Neural crest cell (in vitro differentiated cells): ENCODE measurements at places on chromosomes 12 and 14. TPM values are rescaled to one million over a fixed set of nuclear protein-coding genes. Genes with fewer than 3 reads are reported as not detected.
A peak's percentile ranks its signal among the peaks of the same experiment; 100 is the strongest.

DNA sequence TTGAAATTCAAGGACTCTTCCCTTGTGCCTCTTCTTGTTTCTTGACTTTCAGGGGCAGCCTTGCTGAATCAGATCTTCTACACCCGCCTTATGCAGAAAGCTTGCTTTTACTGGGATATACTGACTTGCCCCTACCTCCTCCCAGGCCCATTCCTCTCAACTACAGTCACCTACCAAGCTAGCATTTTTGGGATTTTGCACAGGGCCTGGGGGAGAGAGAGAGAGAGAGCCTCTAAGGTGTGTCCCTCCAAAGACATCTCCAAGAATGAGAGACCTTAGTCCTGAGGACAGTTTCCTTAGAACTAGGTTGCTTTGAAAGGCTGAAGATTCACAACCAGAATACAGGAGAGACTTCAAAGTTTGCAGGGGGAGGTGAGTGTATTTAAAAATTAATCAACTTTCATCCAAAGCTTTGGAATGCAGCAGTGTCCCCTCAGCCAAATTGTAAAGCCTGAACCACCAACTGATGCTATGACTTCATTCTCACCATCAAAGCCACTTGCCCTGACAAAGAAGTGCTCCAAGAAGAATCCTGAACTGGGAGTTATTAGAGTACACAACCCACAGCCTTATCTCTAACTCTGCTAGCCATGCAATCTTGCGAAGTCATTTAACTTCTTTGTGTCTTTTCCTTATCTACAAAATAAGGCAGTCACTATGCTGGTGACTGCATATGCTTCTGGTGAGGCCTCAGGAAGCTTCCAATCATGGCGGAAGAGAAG, 96.1 kb upstream of the EGLN3 start:
- no peak for DNase-seq
- H3K4me1 ChIP-seq = peaks cover 12% of the 10 kb centered on the region
- H3K27ac ChIP-seq = no peak overlapping the region
- H3K27me3 ChIP-seq = no peaks in the 10 kb centered on the region
- no peak overlapping the region for H3K4me3 ChIP-seq

Gene SRRM4
- 9.1 and 10.8 TPM in 2 replicates for total RNA-seq

GRCh38 chr14:92409043-92409442, 86.1 kb downstream of the SLC24A4 start:
- H3K27me3 ChIP-seq = peaks cover 5% of the 10 kb centered on the region
- H3K36me3 ChIP-seq = no peaks in the 10 kb centered on the region
- no peak for DNase-seq

- H3K4me1 ChIP-seq = no peaks in the 10 kb centered on the region
- no peak for DNase-seq
- no peak overlapping the region for H3K27ac ChIP-seq
- H3K36me3 ChIP-seq = no peaks in the 10 kb centered on the region
- no peak overlapping the region for H3K4me3 ChIP-seq
These were observed 85.6 kb downstream of the GLT1D1 start for GRCh38 chr12:128938886-128939285.

Gene LRTM2
- 0.19 TPM in 1 of 2 replicates, not detected in the other for total RNA-seq

Gene ADAM20
- total RNA-seq = 0.23 and 0.37 TPM in 2 replicates

- peak; percentile 20 for DNase-seq
- H3K27me3 ChIP-seq = no peaks in the 10 kb centered on the region
- peak overlapping the region; percentile 64 for H3K27ac ChIP-seq
- peaks cover 30% of the 10 kb centered on the region for H3K4me1 ChIP-seq
- H3K36me3 ChIP-seq = no peaks in the 10 kb centered on the region
- H3K4me3 ChIP-seq = peak overlapping the region; percentile 7
These were observed 126.1 kb upstream of the ARHGAP5 start for GRCh38 chr14:31950764-31951637.

Gene CLIP1
- total RNA-seq = 55.8 and 56.9 TPM in 2 replicates

Gene SPTB
- total RNA-seq = 0.16 and 0.18 TPM in 2 replicates

GRCh38 chr14:64279704-64280668, 14.2 kb downstream of the ESR2 start:
- peak overlapping the region; percentile 65 for H3K27ac ChIP-seq
- DNase-seq = no peak
- no peak overlapping the region for H3K4me3 ChIP-seq

DNA sequence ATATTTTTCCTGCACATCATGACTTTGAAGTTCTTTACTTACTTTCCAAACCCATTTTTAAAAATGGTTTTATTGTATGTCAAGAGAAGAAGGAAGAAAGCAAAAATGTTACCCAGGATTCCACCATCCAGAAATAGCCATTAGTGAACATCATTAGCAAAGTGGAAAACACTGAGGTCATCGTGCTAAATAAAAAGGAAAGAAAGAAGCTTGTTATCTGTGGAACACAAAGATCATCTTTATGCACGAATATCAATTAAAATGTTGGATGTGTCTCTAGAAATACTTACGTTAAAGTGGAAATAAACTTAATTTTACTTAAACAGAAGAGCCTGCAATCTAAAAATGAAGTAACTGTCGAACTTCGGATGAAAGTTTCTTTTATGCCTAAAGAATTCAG, 27.3 kb downstream of the SFSWAP start:
- H3K27me3 ChIP-seq = no peaks in the 10 kb centered on the region
- H3K36me3 ChIP-seq = peaks cover 34% of the 10 kb centered on the region
- H3K4me1 ChIP-seq = peaks cover 21% of the 10 kb centered on the region

Gene PUS7L
- total RNA-seq = 7.8 and 10.6 TPM in 2 replicates

Gene GUCY2C
- not detected in 2 replicates for total RNA-seq

DNA sequence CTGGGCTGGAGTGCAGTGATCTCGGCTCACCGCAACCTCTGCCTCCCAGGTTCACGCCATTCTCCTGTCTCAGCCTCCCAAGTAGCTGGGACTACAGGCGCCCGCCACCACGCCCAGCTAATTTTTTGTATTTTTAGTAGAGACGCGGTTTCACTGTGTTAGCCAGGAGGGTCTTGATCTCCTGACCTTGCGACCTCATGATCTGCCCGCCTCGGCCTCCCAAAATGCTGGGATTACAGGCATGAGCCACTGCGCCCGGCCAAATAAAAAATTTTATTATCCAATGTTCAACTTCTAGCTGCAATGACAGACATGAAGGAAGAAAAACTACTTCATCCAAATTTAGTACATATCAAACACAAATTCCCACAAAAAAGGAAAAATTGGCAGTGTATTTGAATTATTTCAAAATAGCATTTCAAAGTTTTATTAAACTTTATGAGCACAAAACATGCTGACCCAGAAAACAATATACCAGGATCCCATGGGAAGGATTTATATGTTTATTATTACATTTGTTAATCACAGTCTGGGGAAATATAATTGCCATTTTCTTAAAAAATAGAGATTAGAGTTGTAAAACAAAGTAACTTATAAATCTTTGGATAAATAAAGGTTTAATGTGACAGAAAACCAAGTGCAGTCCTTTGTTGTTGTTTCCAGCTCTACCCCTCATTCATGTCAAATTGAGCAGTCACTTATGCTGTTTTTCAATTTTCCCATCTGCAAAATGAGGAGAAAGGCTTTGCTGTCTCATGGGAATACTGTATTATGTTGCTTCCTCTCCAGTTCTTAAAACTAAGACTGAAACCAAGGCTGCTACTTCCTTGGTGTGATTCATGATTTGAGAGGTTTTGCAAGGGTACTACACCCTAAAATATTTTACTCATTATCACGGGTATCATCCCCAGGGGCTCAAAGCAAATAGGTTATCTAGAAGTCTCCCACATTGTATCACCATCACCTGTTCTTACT, 155.2 kb upstream of the AVPR1A start:
- no peaks in the 10 kb centered on the region for H3K36me3 ChIP-seq
- H3K4me1 ChIP-seq = peaks cover 4% of the 10 kb centered on the region
- no peaks in the 10 kb centered on the region for H3K27me3 ChIP-seq
- no peak overlapping the region for H3K4me3 ChIP-seq
- H3K27ac ChIP-seq = no peak overlapping the region
- no peak for DNase-seq

DNA sequence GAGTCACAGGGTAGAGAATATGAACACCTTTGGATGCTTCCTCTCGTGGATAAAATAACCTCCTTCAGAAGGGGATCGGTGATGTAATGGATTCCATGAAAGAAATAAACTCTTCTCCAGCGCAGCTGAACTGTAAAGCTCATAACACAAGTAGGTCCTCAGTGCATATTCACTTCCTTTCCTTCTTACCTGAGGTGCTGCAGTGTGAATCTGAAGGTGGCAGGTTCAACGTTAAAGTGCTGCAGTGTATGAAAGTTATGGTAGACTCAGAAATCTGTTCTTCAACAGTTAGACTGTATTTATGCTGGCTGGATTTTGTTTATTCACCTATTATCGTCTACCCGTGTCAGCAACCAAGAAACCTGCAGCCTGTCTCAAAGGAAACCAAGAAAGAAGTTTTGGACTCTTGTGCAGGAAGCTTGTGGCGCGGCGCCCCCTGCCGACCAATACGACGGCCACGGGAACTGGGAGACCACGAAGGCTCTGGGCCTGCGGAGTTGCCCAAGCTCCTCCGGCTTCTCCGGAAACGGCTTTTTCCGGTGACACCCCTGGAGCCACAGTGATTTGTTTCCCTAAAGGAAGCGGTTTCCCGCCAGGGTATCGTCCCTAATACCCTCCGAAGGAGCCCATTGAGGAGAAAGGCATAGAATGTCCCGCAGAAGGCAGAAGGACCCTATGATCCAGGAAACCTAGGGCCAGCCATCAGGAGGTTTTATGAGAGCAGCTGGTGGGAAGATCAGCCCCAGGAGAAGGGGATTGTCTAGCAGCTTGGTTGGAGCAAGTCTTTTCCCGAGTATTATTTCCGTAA, 17.6 kb upstream of the RNASE3 start:
- peaks cover 11% of the 10 kb centered on the region for H3K4me1 ChIP-seq
- peak; percentile 84 for DNase-seq
- H3K36me3 ChIP-seq = no peaks in the 10 kb centered on the region
- peaks cover 64% of the 10 kb centered on the region for H3K27me3 ChIP-seq
- no peak overlapping the region for H3K27ac ChIP-seq

Gene DIO3
- 0.36 and 0.51 TPM in 2 replicates for total RNA-seq

GRCh38 chr14:79293482-79294177, 917.7 kb downstream of the DIO2 start:
- peaks cover 11% of the 10 kb centered on the region for H3K4me1 ChIP-seq
- no peaks in the 10 kb centered on the region for H3K27me3 ChIP-seq
- DNase-seq = no peak
- no peaks in the 10 kb centered on the region for H3K36me3 ChIP-seq
- no peak overlapping the region for H3K27ac ChIP-seq

GRCh38 chr12:131896811-131897270, 2.4 kb downstream of the ULK1 start:
- DNase-seq = no peak
- H3K4me3 ChIP-seq = peak overlapping the region; percentile 82

- H3K27me3 ChIP-seq = no peaks in the 10 kb centered on the region
- no peak overlapping the region for H3K27ac ChIP-seq
- peaks cover 6% of the 10 kb centered on the region for H3K4me1 ChIP-seq
- H3K4me3 ChIP-seq = no peak overlapping the region
- DNase-seq = no peak
- no peaks in the 10 kb centered on the region for H3K36me3 ChIP-seq
These were observed 378.1 kb upstream of the TMPO start for GRCh38 chr12:98137278-98137677.

DNA sequence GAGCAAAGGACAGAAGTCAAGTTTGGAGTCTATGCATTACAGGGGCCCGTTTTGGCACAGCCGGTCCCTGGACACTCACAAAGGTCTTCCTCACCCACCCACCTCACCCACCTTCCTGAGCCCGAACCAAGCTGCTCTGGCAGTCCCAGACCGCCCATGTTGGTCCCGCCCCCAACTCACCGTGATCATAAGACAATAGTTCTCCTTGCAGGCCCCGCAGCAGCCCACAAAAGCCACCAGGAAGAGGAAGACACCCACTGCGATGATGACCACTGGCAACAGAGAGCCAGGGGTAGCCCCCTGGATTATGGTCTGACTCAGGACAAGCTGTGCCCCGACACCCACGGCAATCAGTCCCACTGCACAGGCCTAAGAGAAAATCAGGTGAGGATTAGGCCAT, 1.8 kb downstream of the CD63 start:
- H3K36me3 ChIP-seq = peaks cover 8% of the 10 kb centered on the region
- peaks cover 46% of the 10 kb centered on the region for H3K4me1 ChIP-seq
- no peak for DNase-seq
- no peaks in the 10 kb centered on the region for H3K27me3 ChIP-seq
- peak overlapping the region; percentile 94 for H3K4me3 ChIP-seq

Gene AEBP2
- total RNA-seq = 35.2 and 38.3 TPM in 2 replicates

- no peaks in the 10 kb centered on the region for H3K27me3 ChIP-seq
- no peaks in the 10 kb centered on the region for H3K4me1 ChIP-seq
- no peaks in the 10 kb centered on the region for H3K36me3 ChIP-seq
- no peak for DNase-seq
These were observed 24.3 kb upstream of the OR6J1 start for GRCh38 chr14:22668417-22668816.

GRCh38 chr14:102778338-102779083, 1.3 kb downstream of the TRAF3 start:
- peak overlapping the region; percentile 1 for H3K27ac ChIP-seq
- no peak for DNase-seq
- no peaks in the 10 kb centered on the region for H3K27me3 ChIP-seq
- peaks cover 33% of the 10 kb centered on the region for H3K4me1 ChIP-seq

- H3K4me1 ChIP-seq = no peaks in the 10 kb centered on the region
- no peaks in the 10 kb centered on the region for H3K27me3 ChIP-seq
- no peak for DNase-seq
- H3K27ac ChIP-seq = no peak overlapping the region
- no peak overlapping the region for H3K4me3 ChIP-seq
- H3K36me3 ChIP-seq = no peaks in the 10 kb centered on the region
These were observed 30.5 kb downstream of the PPP2R5C start for GRCh38 chr14:101791919-101792572.

DNA sequence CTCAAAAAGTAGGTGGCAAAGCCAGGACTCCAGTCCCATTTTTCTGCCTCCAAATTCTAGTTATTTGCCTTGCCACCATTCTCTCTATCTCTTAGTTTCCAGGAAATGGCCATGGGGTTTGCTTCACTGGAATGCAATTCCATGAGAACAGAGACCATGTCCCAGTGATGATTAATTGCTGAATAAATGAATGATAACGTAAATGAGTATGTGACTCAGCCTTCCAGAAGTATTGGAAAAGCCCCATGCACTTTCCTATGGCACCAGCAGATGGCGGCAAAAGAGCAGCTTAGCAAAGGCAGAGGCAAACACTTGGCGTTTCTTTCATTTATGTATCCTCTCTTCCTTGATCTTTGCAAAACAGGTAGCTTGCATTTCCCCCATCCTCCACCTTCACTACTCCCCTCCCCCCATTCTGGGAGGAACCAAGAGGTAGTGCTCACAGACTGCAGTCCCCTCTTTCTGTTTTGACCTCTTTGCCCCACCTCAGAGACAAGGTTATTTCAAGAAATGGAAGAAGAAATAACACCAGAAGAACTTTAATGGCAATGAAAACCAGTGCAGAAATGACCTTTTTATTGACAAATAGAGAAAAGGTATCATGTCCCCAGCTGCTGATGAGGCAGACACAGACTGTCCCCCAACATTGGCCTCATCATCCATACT, 21.3 kb downstream of the TBX3 start:
- no peaks in the 10 kb centered on the region for H3K36me3 ChIP-seq
- H3K27me3 ChIP-seq = peaks cover 94% of the 10 kb centered on the region
- peak; percentile 75 for DNase-seq

DNA sequence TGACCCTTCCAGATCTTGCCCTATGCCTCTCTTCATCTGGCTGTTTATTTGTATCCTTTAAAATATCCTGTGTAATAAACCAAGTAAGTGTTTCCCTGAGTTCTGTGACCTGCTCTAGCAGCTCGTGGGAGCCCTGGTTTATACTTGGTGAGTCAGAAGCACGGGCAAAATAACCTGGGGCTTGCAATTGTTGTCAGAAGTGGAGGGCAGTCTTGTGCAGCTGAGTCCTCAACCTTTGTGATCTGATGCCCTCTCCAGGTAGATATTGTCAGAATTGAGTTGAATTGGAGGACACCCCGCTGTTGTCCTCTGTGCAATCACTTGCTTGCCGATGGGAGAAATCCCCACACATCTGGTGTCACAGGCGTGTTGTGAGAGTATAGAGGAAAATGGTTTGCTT, 62.5 kb upstream of the PRICKLE1 start:
- no peaks in the 10 kb centered on the region for H3K27me3 ChIP-seq
- no peaks in the 10 kb centered on the region for H3K36me3 ChIP-seq
- H3K4me3 ChIP-seq = no peak overlapping the region
- DNase-seq = no peak
